Activated T-helper 1 cell treated with anti-CD3 and anti-CD28 coated beads, Interleukin-12 subunit alpha, Interleukin-12 subunit beta, Interleukin-2, Interleukin-4 antibody, amounts not matched to agents 30 ng/mL and 10 ng/mL and 1 ng/mL, durations not matched to agents 14 hours and 24 hours and 36 hours (primary cell): ENCODE measurements at places on chromosomes 1 and 21.

DNA sequence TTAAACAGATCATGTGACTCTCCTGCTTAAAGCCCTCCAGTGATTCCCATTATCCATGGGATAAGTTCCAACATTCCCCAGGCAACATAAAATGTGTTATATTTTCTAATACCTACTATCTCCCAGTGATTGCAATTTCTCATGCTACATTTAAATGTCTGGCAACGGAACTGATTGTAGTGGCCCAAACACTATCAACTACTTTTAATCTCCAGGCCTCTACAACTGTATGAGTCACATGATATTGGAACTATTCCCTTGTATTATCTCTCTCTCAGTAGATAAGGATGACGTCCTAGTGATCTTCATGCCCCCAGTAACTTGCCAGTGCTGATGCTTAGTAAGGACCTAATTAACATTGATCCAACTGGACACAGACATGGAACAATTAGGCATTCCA lies 49.9 kb downstream of the ERICH3 start:
- no peak for DNase-seq

GRCh38 chr1:205301205-205301821 lies 20.2 kb downstream of the NUAK2 start:
- no peak for DNase-seq

- no peak for DNase-seq
Observed at GRCh38 chr1:243844186-243844585, 5.9 kb downstream of the AKT3 start.

- DNase-seq: peak; percentile 44
Observed at GRCh38 chr1:25520446-25521061, 22.9 kb upstream of the LDLRAP1 start.

- no peak for DNase-seq
Observed at GRCh38 chr1:68111519-68112436, 61.4 kb upstream of the DIRAS3 start.

GRCh38 chr1:30677471-30677870 lies 45.9 kb downstream of the MATN1 start:
- no peak for DNase-seq

DNA sequence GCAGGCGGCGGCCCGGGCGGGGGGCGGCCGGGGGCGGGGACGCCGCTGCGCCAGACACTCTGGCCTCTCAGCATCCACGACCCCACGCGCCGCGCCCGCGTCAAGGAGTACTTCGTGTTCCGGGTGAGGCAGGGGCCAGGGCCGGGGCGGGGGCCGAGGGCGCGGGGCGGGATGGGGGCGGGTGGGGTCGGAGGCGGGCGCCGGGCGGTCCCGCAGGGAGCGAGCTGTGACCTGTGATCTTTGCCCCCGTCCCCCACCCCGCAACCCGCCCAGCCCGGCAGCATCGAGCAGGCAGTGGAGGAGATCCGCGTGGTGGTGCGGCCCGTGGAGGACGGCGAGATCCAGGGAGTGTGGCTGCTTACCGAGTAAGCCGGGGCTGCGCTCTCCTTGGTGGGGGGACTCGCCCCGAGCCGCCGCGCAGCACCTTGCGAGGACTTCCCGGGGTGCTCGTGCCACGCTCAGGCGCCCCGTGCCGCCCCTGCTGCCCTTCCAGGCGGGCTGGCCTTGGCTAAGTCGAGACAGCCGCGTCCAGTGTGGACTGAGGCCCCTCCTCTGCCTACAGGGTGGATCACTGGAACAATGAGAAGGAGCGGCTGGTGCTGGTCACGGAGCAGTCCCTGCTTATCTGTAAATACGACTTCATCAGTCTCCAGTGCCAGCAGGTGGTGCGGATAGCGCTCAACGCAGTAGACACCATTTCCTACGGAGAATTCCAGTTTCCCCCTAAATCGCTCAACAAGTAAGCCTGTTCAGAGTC lies 514 bp downstream of the TPRG1L start:
- no peak for DNase-seq

- no peak for DNase-seq
Observed at GRCh38 chr1:53669621-53670191, 69.3 kb downstream of the GLIS1 start.

- no peak for DNase-seq
Observed at GRCh38 chr1:66475940-66476339, 58.0 kb upstream of the SGIP1 start.

- no peak for DNase-seq
Observed at GRCh38 chr1:236623371-236624166, 19.3 kb upstream of the HEATR1 start.

DNA sequence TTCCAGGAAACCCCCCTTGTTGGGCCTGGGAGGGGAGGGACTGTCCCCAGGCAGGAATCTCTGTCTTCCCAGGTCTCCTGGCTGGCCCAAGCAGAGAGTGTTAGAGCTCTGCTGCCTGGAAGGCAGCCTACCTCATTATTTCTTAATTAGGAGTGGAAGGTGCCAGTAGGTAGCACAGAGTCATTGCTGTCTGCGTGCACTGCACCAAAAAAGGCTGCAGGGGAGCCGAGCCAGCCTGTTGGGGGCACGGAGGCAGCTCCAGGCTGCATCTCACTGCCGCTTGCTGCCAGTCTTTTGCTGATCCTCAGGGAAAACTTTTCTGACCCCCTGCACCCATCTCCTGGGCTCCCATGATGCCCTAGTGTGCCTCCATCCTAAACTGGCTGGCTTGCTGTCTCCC lies 58.1 kb downstream of the LRRN2 start:
- no peak for DNase-seq

- DNase-seq: no peak
Observed at GRCh38 chr1:227170361-227171166, 147.7 kb downstream of the CDC42BPA start.

DNA sequence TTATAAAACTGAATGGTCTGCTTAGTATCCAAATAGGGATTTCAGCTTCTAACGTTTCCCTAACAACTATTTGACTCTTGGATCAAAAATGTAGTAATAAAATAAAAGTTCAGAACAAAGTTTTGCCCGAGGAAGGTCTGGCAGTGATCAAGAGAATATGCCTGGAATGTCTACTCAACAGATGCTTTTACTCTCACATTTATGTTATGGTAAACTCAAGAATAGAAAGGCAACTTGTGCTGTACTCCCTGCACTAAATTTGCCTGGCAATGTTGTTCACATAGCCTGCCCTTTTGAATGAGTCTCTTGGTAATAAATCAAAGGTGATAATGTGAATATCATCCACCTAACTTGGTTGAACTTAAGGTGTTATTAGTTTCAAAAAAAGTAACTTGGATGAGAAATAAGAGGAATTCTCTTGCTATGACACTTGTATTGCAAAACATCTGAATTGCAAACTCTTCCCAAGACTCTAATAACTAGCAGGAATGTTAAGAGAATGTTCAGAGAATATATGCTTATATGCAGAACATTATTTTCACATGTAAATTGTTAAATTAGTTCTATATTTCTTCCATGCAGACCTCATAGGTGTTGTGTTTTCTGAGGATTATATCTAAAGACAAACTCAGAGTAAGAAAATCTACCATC lies 215.8 kb downstream of the COL24A1 start:
- DNase-seq: no peak

- no peak for DNase-seq
Observed at GRCh38 chr1:205599669-205600042, 32.2 kb downstream of the ELK4 start.

DNA sequence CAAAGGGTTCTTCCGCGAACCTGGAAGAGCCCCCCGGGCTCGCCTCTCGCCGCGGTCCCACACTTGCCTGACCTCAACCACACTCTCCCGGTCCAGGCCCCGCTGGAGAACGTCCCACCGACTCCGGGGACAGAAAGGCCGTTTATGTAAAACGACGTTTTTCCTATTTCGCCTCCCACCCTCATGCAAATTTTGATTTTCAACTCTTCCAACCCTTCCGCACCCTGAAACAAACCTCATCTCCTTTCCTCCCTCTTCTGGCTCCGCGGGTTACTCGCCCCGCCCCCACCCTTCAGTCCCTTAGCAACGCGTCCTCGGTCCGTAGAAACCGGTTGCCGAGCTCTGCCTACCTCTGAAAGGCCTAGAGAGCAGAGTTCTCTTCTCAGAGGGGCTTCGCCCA lies at the start of gene C1orf141:
C1orf141 (minus strand) TSS at position 276 of the 400 bp plus-strand sequence. CDS start 7,730 bp downstream, outside the sequence.
- DNase-seq: no peak

GRCh38 chr1:232196042-232196441 lies 433.9 kb downstream of the SIPA1L2 start:
- DNase-seq: no peak

DNA sequence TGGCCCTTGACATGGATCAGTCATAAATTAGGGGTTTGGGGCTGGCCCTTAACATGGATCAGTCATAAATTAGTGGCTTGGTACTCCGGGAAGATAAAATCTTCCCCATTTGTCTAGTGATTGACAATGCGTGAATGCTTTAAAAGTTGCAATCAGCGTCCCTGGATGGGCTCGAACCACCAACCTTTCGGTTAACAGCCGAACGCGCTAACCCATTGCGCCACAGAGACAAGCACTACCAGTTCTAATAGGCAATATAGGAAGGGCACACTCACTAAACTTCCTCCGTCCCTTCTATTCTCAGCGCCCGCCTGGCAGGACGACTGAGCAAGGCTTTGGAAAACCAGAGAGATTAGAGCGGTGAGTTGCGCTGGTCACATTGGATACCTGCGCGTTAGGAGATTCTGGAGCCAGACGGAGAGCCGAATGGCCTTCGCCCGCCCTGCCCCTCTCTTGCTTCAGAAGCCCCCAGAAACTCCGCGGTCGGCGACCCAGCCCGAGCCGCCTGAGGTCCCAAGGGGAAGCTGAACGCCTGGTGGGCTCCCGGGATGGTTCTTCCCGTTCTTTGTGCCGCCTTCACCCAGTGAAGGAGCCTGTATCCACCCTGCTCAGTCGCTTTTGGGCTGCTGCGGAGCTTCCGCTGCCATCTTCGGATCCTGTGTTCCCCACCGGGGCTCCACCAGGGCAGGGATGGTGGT lies 235.9 kb downstream of the FAM72C start:
- DNase-seq: no peak

DNA sequence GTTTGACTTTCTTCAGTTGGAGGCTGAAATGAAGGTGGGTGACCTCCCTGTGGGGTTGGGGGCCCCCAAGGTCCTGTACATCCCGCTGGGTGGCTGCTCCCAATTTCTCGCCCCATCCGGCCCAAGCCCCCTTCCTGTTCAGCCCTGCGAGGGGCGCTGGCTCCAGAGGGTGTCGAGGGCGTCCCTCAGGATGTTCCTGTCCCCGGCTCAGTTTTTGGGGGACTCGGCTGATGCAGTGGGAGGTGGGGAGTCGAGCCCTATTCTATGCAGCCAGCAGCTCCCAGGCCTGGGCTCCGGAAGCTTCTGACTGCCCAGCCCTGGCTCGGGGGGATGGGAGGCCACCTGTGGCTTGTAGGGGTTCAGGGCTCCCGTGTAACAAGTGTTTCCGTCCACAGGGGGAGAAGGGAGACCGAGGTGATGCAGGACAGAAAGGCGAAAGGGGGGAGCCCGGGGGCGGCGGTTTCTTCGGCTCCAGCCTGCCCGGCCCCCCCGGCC lies 38.2 kb downstream of the SLC19A1 start:
- DNase-seq: no peak

DNA sequence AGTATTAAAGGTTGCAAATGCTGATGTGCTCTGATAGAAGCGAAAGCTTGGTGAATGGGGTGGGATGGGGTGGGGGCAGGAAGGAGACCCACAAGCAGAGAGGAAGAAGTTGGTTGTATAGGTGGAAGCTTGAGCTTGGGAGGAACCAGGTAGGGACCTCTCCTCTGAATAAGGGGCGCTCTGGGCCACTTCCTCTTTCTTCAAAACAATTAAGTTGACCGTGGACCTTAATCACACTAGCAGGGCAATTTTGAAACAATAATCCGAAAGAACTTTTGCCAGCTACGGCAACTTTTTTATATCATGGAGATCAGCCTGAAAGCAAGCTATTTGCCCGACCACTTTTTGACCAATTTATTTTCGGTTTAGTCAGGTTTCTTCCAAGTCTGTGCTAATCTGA lies 1.9 kb upstream of the DYRK1A start:
- DNase-seq: no peak

GRCh38 chr1:157542676-157543075 lies 9.6 kb downstream of the FCRL5 start:
- no peak for DNase-seq

DNA sequence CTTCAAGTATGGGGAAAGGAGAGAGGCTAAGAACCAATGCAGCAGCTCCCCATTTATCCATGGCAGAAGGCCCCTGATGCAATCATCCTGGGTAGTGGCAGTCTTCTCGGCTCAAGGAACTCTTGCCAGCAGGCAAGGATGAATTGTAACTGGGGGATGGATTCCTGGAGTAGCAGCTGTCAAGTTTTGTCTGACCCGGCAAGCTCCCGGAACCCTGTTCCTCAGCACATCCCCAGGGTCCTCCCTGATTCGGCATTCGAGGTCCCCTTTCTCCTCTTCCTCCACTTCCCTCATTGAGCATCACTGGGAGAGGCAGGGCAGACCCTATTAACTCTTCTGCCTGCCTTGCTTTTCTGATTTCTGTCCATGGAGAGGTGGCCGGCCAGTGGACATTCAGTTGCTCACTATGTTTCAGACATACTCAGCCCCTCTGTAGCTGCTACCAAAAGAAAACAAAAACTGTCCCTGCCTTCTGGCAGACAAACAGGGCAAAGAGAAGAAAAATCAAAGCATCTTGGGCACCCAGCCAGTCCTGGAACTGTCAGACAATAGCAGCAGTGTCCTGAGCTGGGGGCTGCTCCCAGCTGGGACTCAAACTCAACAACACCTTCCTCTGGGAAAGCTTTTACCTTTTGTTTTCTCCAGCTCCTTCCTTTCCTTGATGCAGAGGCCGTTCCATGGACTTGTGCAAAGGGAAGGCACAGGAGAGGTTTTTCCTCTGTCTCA lies 5.6 kb upstream of the PTCH2 start:
- no peak for DNase-seq

DNA sequence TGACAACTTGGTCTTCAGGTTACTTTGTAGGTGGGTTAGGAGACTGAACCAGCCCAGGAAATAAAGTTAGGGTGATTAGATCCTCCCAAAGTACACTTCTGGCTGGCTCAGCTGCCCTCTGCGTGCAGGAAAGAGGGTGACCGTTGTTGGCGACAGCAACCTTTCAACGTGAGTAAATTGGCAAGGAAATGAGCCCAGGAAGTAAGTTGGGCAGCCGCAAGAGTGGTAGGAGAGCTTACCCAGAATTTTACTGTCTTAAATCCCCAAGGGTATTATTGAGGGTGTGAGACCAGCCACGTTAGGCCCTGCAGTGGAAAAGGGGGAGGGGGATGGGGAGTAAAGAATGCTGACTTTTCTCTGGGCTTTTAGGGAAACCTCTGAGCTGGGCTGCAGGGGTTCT lies 1.6 kb downstream of the TENT5C start:
- DNase-seq: peak; percentile 26
